NCI-H2171 (cell line): ENCODE measurements at places on chromosomes 4 and X.
A peak's percentile ranks its signal among the peaks of the same experiment; 100 is the strongest.

DNA sequence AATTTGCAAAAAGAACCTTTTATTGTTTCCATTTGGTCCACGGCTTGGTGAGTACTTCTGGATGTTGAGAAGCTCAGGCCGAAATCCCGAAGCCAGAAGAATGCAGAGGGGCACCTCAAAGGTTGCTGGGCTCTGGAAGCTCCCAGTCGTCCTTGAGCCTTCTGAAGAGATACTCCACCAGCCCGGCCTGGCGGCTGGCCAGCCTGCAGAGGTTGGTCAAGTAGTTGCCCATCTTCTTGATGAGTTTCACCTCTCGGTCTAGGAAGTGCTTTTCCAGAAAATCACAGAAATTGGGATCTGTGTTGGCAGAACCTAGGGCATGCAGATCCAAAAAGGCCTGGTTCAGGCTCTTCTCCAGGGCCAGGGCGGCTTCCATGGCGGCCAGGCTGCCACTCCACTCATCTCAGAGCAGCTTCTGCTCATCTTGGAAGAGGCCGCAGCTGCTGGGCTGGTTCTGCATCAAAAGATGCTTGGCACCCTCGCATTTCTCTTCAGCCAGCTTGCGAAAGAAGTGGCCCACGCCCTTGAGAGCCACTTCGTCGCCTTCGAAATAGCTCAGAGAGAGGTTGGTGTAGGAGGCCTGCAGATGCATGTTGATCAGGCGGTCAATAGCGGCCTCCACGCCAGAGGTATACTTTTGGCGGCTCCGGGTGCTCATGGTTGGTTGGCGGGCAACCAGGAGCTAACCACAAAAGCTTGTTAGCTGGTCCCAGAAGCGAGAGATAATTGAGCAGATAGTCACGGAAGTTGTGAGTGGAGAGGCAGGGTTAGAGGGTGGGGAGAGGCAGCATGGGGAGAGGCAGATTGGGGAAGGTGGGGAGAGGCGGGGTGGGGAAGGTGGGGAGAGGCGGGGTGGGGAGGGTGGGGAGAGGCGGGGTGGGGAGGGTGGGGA lies 76.5 kb upstream of the TSPAN7 start:
- DNase-seq: no peak

GRCh38 chr4:153249199-153250041 lies 45.2 kb downstream of the TRIM2 start:
- peak; percentile 74 for DNase-seq

DNA sequence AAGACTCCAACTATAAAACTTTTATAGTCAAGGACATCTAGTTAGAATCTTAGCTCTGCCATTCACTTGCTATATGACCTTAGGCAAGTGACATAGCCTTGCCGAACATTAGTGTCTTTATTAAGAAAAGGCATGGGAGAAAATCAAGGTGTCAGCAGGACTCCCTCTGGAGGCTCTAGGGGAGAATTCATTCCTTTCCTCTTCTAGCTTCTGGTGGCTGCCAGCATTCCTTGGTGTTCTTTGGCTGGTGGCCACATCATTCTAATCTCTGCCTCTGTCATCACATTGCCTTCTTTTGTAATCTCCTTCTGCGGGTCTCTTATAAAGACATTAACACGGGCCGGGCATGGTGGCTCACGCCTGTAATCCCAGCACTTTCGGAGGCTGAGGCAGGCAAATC lies 99.8 kb downstream of the PPP1R2C start:
- no peak for DNase-seq

GRCh38 chr4:180542445-180543100 lies 1700.6 kb upstream of the TENM3 start:
- no peak for DNase-seq

- DNase-seq: no peak
Observed at GRCh38 chr4:133618963-133619362, 469.9 kb downstream of the PCDH10 start.

DNA sequence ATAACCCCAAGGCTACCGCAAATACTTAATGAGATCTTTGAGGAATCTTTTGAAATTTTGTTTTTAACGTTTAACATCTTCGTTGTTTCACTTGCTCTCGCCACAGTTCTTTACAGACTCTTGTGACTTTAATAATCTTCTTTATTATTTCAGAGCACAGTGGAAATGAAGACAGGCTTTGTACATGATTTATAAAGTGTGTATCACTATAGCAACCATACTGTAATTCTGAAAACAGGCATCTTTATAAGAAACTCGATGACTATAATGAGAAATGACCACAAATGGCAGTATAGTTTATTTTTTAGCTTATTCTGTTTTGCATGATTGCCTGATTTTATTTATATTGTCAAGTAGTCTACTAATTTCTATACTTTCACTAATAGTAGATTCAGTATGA lies 224.4 kb upstream of the GALNTL6 start:
- DNase-seq: no peak

DNA sequence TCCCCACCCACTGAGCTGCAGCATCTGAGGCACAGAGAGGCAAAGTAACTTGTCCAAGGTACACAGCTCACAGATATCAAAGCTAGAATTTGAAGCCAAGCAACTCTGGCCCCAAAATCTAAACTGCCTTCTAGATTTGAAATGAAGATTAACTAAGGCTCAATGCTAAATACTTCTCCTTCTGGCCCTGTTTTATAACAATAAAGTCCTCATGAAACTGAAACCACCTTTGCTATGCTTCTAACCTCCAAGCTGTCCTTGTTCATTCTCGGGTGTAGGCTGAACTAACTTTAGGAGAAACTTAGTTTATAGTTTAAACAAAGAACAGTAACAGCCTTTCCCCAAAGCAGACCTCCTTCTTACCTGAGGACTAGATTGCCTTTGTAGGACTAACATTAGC lies 93.6 kb downstream of the DCTD start:
- no peak for DNase-seq

- no peak for DNase-seq
Observed at GRCh38 chr4:148069086-148069894, 337.4 kb downstream of the ARHGAP10 start.

- no peak for DNase-seq
Observed at GRCh38 chrX:70476934-70477733, 32.5 kb downstream of the DLG3 start.

DNA sequence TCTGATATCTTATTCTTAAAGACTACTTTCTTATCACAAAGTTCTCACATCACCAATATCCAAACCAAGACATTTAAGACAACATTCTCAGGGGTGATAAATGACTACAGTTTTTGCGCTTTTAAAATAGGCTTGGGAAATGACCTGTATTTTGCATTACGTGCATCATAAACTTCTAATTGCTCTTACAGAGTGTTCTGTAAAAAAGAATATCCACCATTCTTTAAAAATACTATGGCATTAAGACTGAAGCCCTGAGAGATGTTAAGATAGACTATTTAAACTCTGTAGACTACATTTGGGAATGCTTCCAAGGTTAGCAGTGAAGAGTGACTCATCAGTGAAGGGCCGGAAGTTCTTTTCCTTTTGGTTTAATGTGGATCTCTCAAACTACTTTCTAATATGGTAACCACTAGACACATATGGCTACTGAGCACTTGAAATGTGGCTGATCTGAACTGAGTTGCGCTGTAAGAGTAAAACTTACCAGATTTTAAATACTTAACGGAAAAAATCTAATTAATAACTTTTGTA lies 518.8 kb upstream of the FTHL17 start:
- no peak for DNase-seq

DNA sequence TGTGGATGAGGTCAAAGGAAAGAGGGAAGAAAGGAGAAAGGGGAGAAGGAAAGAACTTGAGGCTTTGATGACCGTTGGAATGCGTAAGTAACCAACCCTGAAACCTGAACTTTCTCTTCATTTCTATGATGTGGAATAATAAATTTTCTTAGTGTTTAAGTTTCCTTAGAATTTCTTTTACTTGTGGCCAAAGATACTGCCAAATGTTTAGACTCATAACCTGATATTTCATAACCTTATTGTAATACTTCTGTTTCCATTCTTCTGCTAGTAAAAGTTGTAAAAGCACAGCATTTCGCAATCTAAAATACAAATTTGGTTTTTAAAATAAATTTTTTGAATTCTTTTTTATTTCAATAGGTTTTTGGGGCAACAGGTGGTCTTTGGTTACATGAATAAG lies 258.5 kb upstream of the GIMD1 start:
- DNase-seq: no peak

GRCh38 chr4:17613761-17614415 lies 553 bp upstream of the MED28 start:
- DNase-seq: peak; percentile 15

- no peak for DNase-seq
Observed at GRCh38 chr4:158553364-158553763, 31.7 kb downstream of the RXFP1 start.

DNA sequence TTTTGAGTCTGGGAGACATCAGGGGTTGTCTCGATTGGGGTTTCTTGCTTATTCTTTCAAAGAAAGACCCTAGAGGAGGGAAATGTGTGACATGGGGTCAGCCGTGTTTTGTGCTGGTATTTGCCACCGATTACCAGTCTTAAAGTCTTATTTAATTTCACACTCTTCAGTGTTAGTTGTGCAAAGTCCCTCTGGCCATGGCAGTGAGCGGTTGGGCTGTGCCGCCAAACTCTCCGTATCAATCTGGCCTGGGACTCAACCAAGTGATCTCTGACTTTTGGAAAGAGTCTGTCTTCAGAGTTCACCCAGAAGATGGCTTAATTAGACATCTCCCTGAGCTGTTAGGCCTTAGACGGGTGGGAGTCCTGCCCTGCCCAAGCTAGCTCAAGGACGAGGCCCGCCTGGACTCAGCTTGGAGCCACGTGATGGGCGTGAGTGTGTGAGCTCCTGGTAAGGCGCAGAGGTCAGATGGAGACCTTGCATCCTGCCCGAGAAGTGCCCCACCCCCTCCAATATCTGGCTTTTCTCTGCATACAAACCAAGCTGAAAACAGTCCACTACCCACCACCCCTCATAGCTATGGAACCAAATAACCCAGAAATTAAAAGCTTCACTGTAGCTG lies 3.8 kb upstream of the PITX2 start:
- DNase-seq: no peak

GRCh38 chr4:172740434-172740833 lies 428.2 kb upstream of the GALNT7 start:
- no peak for DNase-seq

GRCh38 chr4:142656178-142656577 lies 189.9 kb downstream of the INPP4B start:
- no peak for DNase-seq

GRCh38 chr4:55865228-55865806 lies 11.9 kb downstream of the EXOC1 start:
- no peak for DNase-seq

- DNase-seq: no peak
Observed at GRCh38 chr4:119165767-119166166, 30.1 kb downstream of the MYOZ2 start.

GRCh38 chrX:46676399-46677356 lies 82.2 kb downstream of the SLC9A7 start:
- no peak for DNase-seq

GRCh38 chr4:150167054-150167453 lies 88.8 kb downstream of the DCLK2 start:
- no peak for DNase-seq

DNA sequence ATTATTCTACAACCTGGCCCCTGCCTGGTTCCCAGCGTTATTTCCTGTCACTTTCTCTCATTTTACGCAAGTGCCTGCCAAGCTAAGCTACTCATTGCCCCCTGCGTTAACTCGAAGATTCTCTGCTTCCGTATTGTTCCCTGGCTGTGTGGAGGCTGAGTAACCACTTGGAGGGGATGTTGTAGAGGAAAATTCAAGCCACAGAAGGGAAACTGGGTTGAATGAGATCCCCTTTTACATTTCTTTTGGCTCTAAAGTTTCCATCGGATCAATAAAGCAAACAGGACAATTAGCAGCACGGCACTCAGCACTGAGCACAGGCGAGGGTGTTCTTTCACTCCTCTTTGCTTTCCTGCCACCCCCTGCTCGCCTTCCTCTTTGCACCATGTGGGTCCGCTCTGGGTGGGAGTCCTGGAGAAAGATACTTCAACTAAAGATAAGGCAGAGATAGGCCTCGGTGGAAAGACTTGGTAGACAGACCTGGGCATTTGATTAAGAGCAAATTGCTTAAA lies 4.2 kb upstream of the TMSB4X start:
- DNase-seq: no peak

DNA sequence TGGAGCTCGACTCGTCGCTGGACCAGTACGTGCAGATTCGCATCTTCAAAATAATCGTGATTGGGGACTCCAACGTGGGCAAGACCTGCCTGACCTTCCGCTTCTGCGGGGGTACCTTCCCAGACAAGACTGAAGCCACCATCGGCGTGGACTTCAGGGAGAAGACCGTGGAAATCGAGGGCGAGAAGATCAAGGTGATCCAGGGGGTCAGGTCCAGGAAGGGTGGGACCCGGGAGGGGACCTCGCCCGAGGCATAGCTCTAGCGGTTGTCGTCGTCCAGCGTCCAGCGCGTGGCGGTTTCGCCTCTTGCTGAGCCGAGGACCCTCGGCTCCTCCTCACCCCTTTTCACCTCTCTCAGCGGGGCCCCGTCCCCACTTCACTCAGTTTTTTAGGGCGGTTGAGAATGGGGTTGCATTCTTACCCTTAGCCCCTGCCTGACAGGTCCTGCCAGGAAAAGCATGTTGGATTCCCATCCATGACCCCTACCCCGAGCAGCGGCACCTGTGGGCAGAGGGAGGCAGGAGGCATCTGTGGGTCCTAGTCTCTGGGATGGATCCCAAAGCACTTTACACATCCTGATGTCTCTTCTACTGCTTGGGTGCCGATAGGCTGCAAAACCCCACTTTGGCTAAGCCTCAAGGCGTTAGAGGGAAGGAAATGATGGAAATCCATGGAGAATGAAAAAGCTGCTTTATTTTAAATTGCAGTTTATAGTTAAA lies 524 bp downstream of the RAB33A start:
- no peak for DNase-seq

GRCh38 chr4:133938061-133938460 lies 263.5 kb downstream of the PABPC4L start:
- DNase-seq: no peak

- no peak for DNase-seq
Observed at GRCh38 chr4:81606166-81606565, 134.5 kb upstream of the RASGEF1B start.

- DNase-seq: no peak
Observed at GRCh38 chr4:99625369-99625768, 32.3 kb downstream of the C4orf54 start.

- no peak for DNase-seq
Observed at GRCh38 chr4:172141025-172141424, 327.8 kb downstream of the GALNTL6 start.

- no peak for DNase-seq
Observed at GRCh38 chr4:127936974-127937373, 28.0 kb downstream of the MFSD8 start.

GRCh38 chrX:103215425-103215991 lies 600 bp downstream of the BEX4 start:
- peak; percentile 18 for DNase-seq

GRCh38 chrX:133405498-133406185 lies 9.6 kb downstream of the GPC4 start:
- DNase-seq: no peak

GRCh38 chr4:165844161-165844560 lies 28.9 kb upstream of the TLL1 start:
- DNase-seq: no peak

DNA sequence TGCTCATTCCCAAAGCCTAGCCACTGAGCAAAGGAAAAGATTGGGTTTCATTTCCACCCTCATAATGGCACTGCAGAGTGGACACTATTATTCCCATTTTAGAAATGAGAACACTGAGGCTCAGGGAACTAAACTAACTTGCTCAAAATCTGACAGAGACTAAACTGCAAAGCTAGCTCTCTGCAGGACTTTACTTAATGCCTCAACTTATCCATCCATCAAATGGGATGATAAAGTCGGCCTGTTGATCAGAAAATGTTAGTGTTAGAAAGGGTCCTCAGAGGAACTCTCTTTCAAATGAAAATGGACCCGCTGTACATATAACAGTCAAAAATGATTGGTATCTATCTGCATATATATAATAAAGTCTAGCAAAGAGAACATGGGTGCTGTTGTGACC lies 186.8 kb downstream of the QDPR start:
- DNase-seq: no peak
